ENCODE measurements at places on chromosomes 16 and 17. TPM values are rescaled to one million over a fixed set of nuclear protein-coding genes. Genes with fewer than 3 reads are reported as not detected.

HOXB1 gene
- total RNA-seq = not detected

TMEM88 gene
- 0.87 TPM for total RNA-seq

SLC22A31 gene
- total RNA-seq = not detected

NGFR gene
- 0.11 TPM for total RNA-seq

ASPA gene
- total RNA-seq = not detected

NLRC3 gene
- total RNA-seq = 94.6 TPM

ABHD15 gene
- 21.1 TPM for total RNA-seq

TMC8 gene
- 278 TPM for total RNA-seq

TMIGD1 gene
- total RNA-seq = not detected

DNA sequence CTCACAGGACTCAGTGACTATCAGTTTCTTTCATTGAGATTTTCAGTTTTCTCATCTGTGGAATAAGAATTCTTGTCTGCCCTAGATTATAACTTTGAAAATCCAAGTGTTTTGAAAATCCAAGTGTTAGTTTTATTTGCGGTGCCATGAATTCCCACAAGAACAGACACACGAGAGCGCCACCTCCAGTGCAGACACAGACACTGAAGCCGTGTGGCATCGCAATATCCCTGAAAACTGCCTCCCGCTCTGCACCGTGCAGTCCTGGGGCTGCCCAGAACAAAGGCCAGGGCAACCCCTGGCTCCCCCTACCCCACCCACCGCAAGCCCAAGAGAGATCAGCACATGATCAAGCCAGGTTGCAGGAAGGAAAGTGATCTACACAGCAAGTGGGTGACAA, 229.5 kb upstream of the ASIC2 start:
- no peaks in the 10 kb centered on the region for H3K36me3 ChIP-seq
- H3K27me3 ChIP-seq = no peaks in the 10 kb centered on the region
- no peak overlapping the region for H3K4me3 ChIP-seq
- DNase-seq = no peak
- H3K27ac ChIP-seq = no peak overlapping the region

- no peaks in the 10 kb centered on the region for H3K36me3 ChIP-seq
- H3K27me3 ChIP-seq = peaks cover 4% of the 10 kb centered on the region
- H3K4me3 ChIP-seq = no peak overlapping the region
- no peak overlapping the region for H3K27ac ChIP-seq
Measured at GRCh38 chr17:75079023-75079373, 8.8 kb upstream of the SLC16A5 start.

GRCh38 chr17:12133183-12133582, 112.5 kb downstream of the MAP2K4 start:
- no peak overlapping the region for H3K4me3 ChIP-seq
- H3K27me3 ChIP-seq = no peaks in the 10 kb centered on the region
- H3K27ac ChIP-seq = no peak overlapping the region
- no peak for DNase-seq
- no peaks in the 10 kb centered on the region for H3K4me1 ChIP-seq

DNA sequence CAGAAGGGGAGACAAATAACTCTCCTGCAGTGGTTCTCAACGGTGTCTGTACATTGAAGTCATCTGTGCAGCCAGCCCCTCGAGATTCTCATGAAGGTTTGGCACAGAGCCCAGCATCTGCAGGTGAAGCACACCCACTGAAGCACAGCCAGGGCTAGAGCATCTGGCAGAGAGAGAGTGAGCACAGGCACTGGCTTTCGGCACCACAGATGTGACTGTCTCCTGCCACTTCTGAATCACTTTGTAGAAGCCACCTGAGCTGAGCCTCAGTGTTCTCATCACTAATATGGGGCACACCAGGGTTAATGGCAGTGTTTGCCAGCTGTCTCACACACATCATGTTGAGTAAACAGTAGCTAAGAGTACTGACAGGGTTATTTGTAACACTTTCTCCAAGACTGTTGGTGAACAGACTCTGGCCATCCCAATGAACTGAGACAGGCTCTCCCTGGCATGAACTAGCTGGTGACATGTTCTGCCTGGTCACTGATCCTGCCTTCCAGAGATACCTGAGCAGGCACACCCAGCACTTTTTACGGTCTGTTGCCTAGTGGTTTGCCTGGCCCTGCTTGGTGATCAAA, 10.9 kb downstream of the HSPB9 start:
- no peaks in the 10 kb centered on the region for H3K27me3 ChIP-seq
- H3K36me3 ChIP-seq = peaks cover 42% of the 10 kb centered on the region
- DNase-seq = no peak

GRCh38 chr16:47638175-47638574, 177.0 kb downstream of the PHKB start:
- DNase-seq = no peak
- no peak overlapping the region for H3K27ac ChIP-seq
- no peaks in the 10 kb centered on the region for H3K27me3 ChIP-seq

GRCh38 chr16:31042866-31043265, 9.5 kb downstream of the STX4 start:
- no peaks in the 10 kb centered on the region for H3K4me1 ChIP-seq
- H3K4me3 ChIP-seq = no peak overlapping the region
- H3K27me3 ChIP-seq = no peaks in the 10 kb centered on the region
- peaks cover 18% of the 10 kb centered on the region for H3K36me3 ChIP-seq

GRCh38 chr17:56011406-56012131, 141.7 kb upstream of the ANKFN1 start:
- DNase-seq = no peak
- peaks cover 2% of the 10 kb centered on the region for H3K27me3 ChIP-seq
- H3K4me1 ChIP-seq = peaks cover 8% of the 10 kb centered on the region
- no peak overlapping the region for H3K4me3 ChIP-seq
- no peak overlapping the region for H3K27ac ChIP-seq
- no peaks in the 10 kb centered on the region for H3K36me3 ChIP-seq

GRCh38 chr16:55663225-55663624, 7.4 kb downstream of the SLC6A2 start:
- H3K4me1 ChIP-seq = no peaks in the 10 kb centered on the region
- H3K27ac ChIP-seq = no peak overlapping the region

GRCh38 chr16:77579351-77579891, 142.9 kb upstream of the NUDT7 start:
- no peak overlapping the region for H3K4me3 ChIP-seq
- H3K36me3 ChIP-seq = no peaks in the 10 kb centered on the region
- DNase-seq = no peak
- H3K27me3 ChIP-seq = peaks cover 4% of the 10 kb centered on the region
- no peak overlapping the region for H3K27ac ChIP-seq

DNA sequence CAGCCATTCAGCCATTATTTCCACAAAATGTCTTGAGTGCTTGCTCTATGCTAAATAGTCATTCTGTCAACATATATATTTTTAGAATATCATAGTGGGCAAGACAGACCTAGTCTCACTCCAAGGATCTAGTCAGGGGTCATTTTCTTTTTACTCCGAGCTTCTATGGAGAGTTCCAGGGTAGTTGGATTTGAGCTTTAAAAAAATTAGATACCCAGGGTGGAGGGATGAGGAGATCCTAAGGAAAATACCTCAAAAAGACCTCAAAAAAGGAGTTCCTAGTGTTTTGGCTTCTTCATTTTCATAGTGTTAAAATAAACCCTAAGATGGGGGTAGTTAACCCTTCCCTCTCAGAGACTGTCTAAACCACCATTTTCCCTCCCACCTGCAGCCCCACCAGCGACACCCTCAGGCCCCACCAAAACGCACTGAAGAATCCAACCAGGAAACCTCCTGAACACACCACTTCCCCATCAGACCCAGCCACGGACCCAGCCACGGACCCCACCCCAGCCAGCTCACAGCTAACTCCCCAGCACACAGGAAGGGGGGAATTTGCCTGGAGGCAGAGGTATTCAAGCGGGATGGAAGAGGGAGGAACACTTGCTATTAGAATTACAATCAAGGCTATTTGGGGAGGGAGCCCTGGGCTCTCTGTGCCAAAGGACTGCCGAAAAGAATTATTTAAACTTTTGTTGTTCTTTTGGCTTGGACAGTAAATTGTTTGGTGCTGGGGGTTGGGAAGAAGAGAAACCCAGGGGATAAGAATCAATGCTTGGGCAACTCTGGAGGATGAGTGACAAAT, 2.2 kb downstream of the ETV4 start:
- no peak overlapping the region for H3K27ac ChIP-seq
- H3K27me3 ChIP-seq = peaks cover 36% of the 10 kb centered on the region
- no peak overlapping the region for H3K4me3 ChIP-seq
- no peak for DNase-seq
- peaks cover 23% of the 10 kb centered on the region for H3K4me1 ChIP-seq

DNA sequence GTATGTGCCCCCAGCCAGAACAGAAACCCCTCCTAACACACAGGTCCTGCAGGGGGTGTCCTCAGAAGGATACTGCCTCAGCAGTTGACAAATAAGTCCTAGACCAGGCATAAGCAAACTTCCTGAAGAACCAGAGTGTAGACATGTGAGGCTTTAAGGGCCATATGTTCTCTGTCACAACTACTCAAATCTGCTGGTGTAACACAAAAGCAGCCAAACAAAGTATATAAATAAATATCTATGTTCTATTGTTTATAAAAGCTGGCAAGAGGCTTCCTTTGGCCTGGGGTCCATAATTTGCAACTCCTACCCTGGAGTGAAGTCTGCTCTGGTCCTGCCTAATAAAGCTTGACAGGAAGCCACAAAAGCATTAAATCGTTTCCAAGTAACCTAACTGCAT, 9.9 kb downstream of the FAM83G start:
- H3K4me1 ChIP-seq = peaks cover 22% of the 10 kb centered on the region
- H3K27me3 ChIP-seq = no peaks in the 10 kb centered on the region
- H3K4me3 ChIP-seq = no peak overlapping the region
- DNase-seq = no peak

DNA sequence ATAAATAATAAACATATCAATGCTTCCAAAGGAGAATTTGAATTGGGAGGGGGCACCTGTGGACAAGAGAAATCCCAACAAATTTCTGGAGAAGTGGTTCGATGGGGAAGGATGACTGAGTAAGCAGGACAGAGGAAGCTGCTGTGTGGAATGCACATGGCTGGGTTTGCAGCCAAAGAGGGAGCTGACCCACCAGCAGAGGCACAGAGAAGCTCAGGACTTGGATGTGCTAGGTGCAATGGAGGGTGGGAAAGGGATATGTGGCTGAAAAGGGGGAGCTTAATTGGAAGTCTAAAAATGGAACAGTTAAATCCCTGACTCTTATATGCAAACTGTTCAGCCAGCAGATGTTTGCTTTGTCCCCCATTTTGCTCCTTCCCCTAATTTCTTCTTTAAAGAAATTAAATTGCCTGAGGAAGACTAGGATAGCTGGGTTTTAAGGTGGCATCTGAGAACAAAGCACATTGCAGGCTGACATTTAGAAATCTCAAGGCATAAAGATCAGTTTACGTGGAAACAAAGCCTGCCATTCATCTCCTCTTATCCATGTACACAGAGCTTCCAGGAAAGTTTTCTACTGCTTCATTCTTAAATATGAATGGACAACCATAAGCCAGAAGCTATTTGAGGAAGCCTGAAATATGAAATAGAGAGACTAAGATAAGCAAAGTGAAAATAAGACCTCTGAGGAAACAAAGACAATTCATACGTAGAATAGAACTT, 23.0 kb upstream of the TNS4 start:
- no peak overlapping the region for H3K4me3 ChIP-seq
- no peak for DNase-seq
